ENCODE measurements at places on chromosomes 1 and 21.

DNA sequence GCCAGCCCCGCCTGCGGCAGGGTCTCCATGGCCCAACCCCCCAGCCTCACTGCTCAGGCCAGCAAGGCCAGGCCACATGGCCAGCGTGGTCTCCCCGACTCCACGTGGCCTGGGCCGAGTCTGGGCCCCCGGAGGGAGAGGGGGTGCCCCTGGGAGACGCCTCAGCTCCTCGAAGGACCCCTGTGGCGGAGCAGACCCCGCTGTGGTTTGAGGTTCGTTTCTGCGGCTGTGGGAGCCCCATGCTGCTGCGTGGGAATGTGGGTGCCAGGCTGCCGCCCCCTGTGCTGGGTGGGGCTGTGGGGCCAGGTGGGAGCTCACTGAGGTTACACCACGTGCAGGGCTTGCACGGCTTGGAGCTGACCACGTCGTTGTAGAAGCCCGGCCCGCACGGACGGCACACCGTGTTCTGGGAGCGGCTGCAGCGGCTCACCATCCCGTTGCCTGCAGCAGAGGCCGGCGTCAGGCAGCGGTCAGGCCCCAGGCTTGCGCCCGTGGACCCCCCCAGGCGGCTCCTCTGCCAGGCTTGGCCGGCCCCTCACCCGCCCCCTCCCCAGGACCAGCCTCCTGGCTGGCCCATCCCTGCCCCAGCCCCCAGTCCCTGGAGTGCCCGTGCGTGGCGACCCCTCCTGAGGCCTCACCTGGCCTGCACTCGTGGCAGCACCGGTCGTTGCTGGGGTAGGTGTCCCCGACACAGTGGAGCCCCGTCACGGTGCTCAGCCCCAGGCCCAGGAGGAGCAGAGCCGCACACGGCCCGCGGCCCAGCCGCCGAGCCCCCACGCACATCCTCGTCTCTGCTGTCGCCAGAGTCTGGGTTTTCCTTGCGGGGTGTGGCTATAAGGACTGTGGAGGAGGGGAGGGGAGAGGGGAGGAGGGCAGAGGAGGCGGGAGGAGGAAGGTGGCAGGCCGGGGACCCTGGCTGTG lies at the start of gene TNFRSF4:
TNFRSF4 (minus strand) TSS at position 809 of the 921 bp plus-strand sequence; CDS start at position 783, 26 bp downstream.
- no peak for DNase-seq

- DNase-seq = no peak
These were observed 51.2 kb downstream of the CCDC185 start for GRCh38 chr1:223444411-223444810.

GRCh38 chr1:211330282-211330936 lies 3.8 kb downstream of the TRAF5 start:
- no peak for DNase-seq

GRCh38 chr1:231420959-231421545 lies 1.0 kb downstream of the EGLN1 start:
- DNase-seq = peak; percentile 70

DNA sequence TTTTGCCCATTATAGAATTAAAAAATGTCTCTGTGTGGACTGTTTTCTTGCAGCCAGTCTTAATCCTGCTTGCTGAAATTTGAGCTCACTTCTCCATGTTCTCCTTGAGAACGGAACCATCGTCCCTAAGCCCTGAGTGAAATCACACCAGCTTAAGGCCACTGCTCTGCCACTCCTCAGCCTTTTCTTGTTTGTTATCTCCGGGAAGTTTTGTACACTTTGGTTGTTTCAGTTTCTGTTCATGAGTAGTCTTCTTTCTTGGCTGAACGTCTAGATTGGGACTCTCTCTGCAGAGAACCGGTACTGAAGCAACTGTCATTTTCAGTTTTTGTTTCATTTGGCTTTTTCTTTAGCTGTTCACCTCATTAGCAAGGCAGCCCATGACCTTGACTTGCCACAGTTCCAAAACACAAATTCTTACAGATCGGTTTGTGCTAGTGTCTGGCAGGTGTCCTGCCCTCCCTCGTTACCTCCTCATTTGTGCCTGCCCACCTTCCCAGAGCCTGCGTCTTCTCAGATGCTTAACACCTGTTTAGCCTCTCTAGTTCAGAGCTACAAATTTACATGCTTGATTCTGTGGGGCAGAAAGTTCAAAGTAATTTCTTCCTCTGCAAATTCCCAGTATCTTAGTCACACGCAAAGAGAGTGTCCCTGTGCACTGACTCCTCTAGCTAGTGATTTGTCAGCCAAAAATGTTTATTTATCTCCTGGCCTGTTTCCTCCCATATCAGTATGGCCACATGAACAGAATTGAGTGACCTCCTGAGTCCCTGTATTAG lies 12.4 kb downstream of the PSEN2 start:
- peak; percentile 17 for DNase-seq

DNA sequence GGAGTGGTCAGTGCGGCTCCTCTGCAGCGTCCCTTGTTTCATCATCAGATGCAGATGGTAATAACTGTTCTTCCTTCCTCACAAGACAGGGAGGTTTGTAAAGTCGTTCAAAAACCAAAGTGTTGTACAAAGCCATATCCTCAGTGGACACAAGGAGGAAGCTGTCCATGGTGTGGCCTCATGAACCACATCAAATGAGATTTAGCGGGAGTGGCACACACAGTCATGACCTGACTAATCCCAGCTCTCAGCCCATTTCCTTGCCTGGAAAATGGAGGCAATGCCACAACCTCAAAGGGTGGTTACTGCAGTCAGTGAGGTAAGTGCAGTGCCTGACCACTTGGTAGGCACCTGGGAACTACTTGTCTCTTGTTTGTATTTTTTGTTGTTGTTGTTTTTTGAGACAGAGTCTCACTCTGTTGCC lies 13.4 kb downstream of the ENTREP3 start:
- no peak for DNase-seq

- peak; percentile 87 for DNase-seq
These were observed 13.8 kb downstream of the PARK7 start for GRCh38 chr1:7975212-7975865.

DNA sequence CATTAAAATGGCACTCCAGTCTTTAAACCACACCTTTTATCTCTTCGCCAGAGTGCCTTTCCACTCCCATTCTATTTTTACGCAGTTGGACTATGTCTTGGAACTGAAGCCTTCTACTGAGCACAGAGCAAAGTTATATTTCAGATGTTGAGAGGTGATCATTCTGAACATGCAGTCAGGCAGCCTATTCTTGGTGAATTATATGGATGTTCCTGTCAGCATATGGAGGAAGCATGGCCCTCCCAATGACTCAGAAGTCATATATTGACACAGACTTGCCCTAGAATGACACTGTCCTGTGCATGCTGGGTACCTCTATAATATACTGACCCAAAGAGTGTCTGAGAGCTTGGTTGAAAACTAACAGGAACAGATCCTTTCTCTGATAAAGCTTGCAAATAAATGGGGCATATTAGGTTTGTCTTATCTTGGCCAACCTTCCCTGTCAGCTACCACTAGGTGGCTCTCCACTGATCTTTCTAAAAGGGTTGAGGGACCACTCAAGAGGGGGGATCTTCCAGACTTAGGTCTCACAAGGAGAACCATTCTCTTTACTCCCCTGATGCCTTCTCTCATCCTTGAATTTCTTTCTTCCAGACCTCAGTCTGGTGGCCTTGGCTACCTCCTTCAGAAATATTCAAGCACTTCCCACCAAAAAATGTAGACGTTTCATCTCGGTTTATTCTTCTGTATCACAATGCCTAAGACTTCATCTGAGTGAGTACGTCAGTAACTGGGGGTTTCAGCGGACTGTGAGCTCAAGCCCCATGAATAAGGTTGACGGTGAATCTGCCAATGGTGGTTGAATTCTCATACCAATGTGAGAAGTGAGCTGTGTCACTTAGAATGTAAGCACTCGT lies 11.8 kb upstream of the ALG14 start:
- peak; percentile 44 for DNase-seq

GRCh38 chr1:156226116-156226538 lies 13.3 kb downstream of the PMF1 start:
- no peak for DNase-seq

DNA sequence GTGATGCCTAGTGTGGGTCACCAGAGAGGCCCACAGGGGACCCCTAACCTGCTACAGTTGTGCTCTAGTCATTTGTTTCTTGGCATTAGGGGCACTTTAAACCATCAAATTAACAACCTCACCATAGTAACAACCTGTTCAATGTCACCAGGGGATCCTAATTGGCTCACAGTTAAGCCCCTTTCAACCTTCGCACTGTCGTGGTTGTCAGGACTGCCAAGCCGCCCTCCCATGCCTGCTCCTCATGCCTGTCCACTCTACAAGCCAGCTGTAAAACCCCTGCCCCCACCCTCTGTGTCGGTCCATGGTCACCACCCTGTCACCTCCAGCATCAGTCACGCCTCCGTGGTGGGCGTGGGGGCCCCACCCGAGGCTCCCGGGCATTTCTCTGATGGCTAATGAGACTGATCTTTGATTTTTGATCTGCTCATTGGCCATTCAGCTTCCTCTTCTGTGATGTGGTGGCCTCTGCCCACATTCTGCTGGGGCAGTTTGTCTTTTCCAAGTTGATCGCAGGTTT lies 96.6 kb downstream of the WDR4 start:
- DNase-seq = no peak

DNA sequence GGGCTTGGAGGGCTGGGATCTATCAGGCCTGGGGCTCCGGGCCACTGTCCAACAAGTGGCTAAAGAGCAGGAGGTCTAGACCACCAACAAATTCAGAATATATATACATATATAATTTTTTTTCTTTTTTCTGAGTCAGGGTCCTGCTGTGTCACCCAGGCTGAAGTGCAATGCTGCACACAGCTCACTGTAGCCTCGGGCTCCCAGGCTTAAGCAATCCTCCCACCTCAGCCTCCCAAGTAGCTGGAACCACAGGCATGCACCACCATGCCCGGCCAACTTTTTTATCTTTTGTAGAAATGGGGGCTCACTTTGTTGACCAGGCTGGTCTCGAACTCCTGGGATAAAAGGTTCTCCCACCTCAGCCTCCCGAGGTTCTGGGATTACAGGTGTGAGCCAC lies 6.8 kb upstream of the LAPTM5 start:
- no peak for DNase-seq

DNA sequence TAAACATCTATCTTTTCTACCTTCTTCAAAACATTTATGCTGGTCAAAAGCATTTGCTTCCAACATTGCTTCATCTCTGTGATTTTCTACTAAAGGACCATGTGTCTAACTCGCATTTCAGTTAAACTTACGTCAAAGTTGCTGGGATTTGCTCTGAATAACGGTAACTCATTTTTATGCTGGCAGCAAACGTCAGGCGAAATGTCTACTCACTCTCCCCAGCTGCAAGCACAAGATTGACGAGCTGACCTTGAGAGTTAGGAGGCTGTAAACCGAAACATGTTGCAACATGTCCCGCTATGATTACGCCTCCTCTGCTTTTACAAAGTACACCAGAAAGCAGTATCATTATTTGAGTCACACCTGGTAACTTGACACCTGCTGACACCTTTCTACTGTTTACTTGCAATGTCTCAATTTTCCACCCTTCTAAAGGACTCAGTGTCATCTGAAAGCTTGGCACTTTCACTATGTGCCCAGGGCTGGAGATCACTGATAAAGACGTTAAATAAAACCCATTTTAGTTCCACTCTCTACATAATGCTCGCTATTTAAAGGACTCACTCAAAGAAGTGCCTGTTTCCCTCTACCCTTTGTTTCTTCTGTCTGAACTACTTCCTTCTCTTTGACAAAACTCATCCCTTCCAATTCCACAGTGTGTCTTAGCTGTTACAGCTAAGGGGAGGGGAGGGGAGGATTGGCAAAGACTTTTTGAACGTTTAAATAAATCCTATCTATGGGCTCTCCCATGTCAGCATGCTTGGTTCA lies 111.9 kb downstream of the PTPN14 start:
- DNase-seq = peak; percentile 100

DNA sequence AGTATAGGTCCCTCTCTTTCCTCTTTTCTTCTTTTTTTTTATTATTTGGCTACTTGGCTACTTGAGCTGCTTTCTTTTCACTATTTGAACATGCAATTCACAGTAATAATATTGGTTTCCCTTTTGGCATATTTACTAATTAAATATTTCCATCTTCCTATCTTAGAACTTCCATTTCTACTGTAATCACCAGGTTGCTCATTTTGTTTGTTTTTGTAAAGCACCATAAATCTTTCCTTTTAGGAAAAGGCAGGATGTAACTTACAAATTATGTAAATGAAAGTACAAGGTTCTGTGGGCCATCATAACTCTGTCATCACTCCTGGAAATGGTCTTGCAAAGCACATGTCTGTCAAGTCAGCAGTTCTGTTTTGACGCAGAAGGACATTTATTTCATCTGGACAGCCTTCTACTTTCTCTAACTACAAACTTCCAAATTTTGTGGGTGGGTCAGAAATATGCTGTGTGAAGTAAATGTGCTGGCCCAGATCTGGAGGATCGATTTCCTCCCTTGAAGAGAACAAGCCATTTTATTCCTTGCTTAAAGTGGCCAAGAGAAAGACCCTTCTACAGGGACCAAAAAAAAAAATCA lies 71.7 kb upstream of the TNFSF18 start:
- no peak for DNase-seq

DNA sequence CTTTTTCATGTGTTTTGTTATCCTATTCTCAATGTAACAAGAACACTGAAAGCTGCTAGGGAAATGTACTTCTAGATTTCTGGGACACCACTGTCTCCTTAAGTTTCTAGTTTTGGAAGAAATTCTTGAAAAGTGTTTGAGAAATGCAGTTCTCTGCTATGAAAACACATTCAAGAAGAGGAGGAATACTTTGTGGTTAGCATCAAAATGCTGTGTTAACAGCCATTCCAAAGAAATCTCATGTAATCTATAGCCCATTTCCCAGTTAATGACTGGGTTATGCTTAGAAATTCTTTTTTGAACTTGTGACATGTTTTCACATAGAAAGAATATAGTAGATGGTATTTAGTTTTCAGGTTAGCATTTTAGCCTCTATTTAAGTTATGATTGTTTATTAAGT lies 6.0 kb downstream of the RAVER2 start:
- no peak for DNase-seq

GRCh38 chr1:20530306-20530705 lies 22.1 kb upstream of the FAM43B start:
- no peak for DNase-seq

DNA sequence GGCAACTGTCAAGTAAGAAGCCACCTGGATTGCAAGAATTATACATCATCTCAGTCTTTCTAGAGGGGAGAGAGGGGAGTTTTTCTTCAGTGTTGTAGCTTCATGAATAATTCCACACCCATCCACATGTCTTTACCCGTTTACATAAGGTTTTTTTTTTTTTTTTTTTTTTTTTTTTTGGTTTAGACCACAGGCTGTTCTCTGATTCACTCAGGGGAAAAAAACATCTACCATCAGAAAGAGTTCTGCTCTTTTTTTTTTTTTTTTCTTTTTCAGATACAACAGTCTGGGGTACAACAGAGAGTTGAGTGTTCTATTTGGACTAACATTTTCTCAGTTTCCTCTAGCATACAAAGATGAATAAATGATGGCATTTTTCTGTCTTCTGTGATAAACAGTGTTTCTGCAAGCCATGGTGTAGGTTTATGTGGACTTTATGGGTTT lies 4.9 kb upstream of the KIF14 start:
- DNase-seq = peak; percentile 30

All from MCF 10A (cell line).